NCI-H69 (cell line): ENCODE measurements at places on chromosomes 4 and X.
A peak's percentile ranks its signal among the peaks of the same experiment; 100 is the strongest.

DNA sequence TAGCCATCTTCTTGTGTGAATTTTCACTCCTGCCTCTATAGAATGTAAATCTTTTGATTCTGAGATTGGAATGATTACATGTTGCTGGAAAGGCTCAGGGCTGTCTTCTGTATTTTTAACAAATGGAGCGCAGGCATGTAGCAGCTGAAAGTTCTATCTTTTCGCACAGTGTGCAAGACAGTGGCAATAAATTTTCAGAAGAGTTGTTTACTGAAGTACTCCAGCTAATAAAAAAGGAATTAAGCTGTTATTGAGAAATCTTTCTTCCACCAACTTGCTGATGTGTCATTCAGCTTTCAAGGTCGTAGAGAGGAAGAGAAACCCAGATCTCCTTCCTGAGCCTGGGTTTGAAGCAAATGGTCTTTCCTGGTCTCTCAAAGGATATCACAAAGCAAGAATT is 122.0 kb upstream of the PUDP start:
- no peak for DNase-seq

GRCh38 chr4:14428125-14428524 is 574.2 kb upstream of the CPEB2 start:
- DNase-seq, result no peak

- no peak for DNase-seq
Measured at GRCh38 chr4:74474345-74475090, 29.6 kb downstream of the AREG start.

DNA sequence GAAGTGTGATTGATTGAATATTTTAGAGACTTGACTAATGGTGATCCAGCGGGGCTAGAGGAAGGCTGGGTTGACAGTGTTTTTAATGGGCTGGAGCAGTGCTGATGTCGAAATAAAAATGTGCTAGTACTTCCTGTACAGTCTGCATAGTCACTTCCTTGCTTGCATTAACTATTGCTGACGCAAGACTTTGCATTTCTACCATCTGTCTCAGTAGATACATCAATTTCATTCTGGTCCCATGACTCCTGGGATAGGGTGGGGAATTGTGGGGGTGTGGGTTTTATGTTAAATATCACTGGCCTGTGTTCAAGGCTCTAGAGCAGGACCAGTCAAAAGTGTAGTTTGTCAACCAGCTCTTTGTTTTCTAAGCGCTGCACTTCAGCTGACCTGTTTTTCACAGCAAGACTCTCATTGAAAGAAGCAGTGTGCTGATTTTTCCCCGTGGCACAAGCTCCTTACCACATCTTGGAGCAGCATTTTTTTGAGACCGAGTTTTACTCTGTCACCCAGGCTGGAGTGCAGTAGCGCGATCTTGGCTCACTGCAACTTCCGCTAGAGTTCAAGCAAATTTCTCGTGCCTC is 35.2 kb upstream of the PHEX start:
- no peak for DNase-seq

DNA sequence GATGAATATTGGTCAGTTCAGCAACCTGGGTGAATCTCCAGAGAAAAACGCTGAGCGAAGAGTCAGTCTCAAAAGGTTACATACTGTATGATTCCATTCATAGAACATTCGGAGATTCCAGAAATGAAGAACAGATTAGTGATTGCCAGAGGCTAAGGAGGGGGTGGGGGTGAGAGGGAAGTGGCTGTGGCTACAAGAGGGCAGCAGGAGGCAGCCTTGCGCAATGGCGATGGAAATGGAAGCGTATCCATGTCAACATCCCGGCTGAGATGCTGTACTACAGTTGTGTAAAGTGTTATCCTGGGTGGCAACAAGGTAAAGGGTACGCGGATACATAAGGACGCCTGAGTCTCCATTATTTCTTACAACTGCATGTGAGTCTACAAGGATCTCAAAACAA is 18.0 kb downstream of the LYAR start:
- no peak for DNase-seq

- DNase-seq, result peak; percentile 91
Measured at GRCh38 chr4:80587871-80588385, 252.4 kb downstream of the CFAP299 start.

GRCh38 chr4:117783716-117784115 is 250.6 kb upstream of the NDST3 start:
- peak; percentile 56 for DNase-seq

DNA sequence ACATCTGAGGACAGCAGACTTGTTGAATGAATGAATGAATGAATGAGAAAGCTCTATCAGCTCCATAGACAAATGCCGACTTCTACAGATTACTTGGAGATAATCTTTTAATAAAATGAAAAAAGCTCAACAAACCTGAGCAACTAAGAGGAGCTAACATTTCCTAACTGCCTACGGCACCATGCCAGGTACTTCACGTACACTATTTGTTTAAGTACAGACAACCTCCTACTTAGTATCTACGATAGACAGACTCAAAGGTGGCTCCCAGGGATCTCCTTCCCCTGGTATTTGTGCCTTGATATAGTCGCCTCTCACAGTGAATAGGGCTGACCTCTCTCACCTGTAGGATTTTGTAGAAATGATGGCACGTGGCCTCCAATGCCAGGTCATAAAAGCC is 412.2 kb upstream of the FAT1 start:
- DNase-seq, result no peak

DNA sequence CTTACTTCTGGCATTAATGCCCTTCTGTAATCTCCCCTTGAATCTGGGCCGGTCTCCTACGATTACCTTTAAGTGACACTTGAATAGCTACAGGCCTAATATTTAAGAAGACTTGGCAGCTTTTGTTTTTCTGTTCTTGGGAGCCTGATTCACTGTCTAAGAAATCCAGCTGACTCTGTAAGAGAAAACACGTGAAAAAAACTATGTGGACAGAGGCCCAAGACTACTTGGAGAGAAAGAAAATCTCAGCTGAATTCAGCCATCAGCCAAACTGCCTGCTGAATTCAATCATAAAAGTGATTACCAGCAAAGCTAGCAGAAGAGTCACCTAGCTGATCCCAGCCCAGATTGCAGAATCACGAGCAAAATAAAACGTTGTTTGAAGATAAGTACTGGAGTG is 521.2 kb downstream of the MID1IP1 start:
- no peak for DNase-seq

- DNase-seq, result no peak
Measured at GRCh38 chr4:518569-519083, 19.6 kb downstream of the PIGG start.

DNA sequence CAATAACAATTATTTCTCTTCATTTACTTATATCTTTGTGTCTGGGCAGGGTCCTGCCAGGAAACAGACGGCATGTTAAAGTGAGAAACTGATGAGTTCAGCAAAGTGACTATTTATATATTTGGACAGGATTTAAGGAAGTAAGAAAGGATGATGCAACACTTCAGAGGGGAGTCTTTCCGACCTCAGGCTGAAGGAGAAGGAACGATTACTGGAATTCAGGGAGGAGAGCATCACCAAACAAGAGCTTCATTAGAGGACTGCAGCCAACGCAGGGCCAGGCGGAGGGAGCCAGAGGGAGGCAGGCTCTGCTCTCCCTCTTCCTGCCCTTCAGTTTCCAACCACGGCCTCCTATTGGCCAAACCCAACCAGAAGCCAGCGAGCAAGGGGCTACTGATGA is 1.5 kb upstream of the TLR7 start:
- DNase-seq, result no peak

GRCh38 chr4:1991596-1992434 is 17.0 kb downstream of the NELFA start:
- no peak for DNase-seq

DNA sequence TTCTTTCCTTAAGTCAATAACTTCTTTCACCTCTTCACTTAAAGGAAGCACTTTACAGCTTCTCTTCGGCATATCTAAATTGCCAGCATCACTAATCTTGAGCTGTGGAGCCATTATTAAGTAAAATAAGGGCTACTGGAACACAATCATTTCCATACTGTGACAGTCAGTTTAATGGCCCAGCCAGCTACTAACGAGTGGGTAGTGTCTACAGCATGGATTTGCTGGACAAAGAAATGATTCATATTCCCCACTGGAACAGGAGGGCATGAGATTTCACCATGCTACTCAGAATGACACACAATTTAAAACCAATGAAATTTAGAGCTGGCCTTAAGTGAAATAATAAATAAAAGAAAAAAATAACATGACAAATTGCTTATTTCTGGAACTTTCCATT is 72.1 kb downstream of the DDIT4L start:
- peak; percentile 27 for DNase-seq

DNA sequence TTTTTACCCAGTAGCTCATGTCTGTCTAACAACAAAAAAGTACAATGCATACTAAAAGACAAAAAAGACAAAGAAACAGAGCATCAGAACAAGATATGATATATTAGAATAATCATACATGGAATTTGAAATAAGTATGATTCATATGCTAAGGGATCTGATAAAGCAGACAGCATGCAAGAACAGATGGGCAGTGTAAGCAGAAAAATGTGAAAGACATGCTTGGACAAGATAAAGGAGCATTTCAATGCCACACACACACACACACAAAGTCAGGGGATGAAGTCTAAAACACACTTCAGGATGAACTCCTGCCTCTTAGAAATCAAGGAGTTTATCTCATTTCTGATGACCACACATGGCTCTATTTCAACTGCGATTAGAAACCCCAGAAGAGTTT is 649.6 kb upstream of the NDST4 start:
- no peak for DNase-seq

DNA sequence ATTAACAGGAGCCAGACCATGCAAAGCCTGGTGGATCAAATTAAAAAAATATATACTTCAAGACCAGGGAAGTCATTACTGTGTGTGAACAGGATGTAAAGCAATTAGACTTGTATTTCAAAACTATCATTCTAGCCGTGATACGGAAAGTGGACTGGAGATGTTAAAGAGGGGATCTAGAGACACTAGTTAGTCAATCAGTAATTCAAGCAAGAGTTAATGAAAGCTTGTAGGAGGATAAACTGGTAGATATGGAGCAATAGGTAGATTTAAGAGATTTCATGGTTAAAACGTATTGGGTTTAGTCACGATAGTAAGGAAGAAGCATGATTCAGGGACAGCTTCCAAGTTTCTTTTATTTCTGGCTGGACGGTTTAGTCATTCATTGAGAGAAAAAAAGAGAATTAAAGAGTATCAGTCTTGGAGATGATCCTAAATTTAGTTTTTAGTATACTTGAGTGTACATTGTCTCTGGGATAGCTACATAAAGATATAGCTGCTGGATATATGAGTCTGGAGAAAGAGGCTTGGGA is 3.9 kb downstream of the MAD2L1 start:
- no peak for DNase-seq

- DNase-seq, result no peak
Measured at GRCh38 chr4:81431971-81432370, 39.7 kb downstream of the RASGEF1B start.

DNA sequence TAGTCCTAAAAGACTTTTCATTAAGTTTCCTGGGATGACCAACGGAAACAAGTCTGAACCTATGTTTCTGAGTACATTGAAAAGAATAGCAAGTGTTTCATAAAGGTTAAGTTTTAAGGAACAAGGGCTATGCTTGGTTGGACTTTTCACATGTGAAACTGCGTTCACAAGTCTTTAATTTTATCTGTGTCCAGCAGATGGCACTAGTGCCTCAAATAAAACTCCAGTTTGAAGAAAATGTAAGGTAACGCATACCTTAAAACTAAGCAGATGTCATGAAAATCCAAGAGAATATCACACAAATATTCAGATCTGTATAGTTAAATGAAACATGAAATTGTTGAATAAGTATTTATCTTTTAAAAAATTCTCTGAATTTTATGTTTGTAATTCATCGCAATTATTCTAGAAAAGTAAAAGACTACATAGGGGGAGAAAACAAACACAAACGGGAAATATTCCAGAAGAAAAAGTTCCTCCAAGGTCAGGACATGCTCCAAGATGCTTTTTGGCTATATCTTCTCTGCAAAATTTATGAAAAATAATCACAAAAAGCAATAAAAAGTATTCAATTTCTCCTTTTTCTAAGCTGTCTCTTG is 89.6 kb upstream of the MAD2L1 start:
- DNase-seq, result peak; percentile 73

DNA sequence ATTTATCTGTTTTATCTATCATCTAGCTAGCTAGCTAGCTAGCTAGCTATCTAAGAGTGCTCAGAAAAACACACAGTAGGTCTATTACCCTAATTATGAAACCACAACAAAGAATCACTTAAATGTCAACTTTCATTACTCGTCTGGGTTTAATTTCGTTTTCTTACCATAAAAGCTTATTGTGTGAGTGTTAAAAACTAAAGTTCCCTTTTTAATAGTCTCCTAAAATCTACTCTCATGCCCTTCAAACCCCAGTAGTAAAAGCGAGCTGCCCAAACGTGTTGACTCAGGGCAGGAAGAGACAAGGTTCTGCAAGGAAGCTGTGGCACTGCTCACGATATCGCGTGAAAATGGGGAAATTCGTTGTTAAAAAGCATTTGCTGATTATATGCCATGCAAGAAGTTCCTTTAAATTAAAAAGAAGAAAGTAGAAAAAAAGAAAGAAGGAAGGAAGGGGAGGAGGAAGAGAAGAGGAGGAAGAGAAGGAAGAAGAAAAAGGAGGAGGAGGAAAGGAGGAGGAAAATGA is 595 bp downstream of the MBNL3 start:
- peak; percentile 16 for DNase-seq

DNA sequence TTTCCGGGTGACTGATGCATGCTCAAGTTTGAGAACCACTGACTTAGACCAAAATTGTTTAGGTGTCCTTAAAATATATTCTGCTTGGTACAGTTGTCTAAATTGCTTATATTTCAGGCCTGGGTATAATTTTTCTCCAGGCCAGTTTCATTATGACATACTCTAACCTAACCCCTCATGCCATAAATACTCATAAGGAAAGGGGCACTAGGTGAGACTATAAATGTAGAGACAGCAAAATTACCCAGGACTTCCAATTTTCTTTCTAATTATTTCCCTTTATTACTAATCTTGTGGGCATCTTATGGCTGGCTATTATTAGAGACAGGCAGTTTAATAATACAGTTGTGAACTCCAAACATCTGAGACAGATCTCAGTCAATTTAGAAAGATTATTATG is 150.2 kb downstream of the RRAGB start:
- no peak for DNase-seq

- no peak for DNase-seq
Measured at GRCh38 chr4:7322166-7322991, 112.4 kb downstream of the PSAPL1 start.

DNA sequence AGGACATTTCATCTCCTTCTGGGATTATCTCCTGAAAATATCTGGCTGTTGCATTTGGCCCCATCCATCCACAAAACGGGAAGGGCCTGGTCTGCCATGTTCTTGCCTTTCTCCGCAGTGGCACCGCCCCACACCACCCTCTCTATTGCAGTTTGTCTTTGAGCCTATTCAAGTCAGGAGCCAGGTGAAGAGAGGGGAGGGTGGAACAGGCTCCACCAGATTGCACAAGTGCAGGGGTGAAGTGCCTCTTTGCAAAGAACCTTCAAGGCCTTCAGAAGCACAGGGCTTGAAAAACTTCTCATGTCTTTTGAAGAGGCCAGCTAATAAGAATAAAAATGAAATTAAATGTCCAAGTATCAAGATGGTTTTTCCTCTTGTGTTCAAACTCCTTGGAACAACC is 28.7 kb downstream of the RS1 start:
- DNase-seq, result no peak
